Central memory CD4-positive, alpha-beta T cell (primary cell): ENCODE measurements at places on chromosomes 3 and 15.

DNA sequence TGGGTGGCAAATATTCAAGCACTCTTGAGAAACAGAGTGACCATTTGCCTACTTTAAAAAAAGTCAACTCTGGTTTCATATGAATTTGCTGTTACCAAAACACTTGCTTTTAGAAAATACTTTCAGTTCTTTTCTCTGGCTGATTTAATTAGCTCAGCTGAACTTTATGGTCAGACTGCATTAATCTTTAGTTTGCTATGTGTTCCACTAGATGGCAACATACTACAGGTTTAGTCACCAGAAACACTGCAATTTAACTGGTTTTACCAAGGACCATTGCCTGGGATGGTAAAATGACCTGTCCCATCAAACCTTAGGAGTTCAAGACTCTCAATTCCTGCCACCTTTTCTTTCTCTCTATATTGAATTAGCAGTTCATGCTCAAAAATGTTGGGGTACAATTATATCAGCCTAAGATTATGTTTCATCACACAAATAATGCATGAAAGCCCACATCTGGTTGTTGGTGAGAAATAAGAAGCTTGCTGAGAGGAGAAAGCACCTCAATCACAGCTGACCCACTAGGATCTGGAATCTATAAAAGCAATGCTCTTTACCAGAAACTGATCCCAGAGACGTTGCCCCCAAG, 14.2 kb downstream of the EIF4E3 start:
- DNase-seq: peak; percentile 42

DNA sequence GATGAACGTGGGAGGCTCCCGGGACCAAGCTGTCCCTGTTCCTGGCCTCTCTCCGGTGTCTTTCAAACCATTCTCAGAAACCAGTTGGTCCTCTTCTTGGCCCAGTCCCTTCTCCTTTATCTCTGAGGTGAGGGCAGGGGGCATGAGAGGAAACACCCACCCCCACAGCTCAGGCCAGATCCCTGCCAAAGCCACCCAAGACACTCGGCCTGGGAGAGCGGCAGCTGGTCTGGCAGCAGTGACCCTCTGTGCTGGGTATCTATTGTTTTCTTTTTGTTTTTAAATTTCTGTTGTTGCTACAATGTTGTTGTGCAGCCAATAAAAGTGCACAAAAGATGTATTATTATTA, 27.3 kb downstream of the ACSBG1 start:
- DNase-seq: no peak

- no peak for DNase-seq
Measured at GRCh38 chr3:134543113-134543512, 57.3 kb downstream of the CEP63 start.

DNA sequence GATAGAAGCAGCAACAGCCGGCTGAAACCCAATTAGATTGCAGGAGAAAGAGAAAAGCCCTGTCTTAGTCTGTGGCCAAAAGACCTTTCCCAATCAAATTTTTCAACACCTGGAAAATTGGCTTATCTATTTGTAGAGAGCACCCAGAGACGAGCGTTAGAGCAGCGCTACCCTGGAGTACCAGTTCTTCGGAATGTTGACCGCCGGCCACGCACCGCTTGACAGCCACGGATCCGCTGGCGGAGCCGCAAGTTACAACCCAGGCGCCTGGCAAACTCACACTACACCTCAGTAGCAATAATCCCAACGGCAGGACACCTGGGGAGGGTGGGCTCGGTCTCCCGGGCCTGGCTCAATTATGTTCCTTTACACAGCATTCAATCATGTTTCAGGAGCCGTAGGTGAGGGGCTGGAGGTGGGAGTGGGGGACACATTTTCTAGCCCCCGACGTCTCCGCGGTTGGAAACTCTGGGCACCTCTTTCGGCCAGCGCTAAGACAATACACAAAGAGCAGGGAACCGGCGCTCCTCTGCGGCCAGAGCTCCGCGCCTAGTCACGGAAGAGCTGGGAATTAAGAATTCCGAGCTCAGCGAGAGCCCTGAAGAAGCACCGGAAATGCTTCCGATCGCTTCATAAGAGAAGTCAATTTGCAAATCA, 1.2 kb downstream of the MB21D2 start:
- no peak for DNase-seq

DNA sequence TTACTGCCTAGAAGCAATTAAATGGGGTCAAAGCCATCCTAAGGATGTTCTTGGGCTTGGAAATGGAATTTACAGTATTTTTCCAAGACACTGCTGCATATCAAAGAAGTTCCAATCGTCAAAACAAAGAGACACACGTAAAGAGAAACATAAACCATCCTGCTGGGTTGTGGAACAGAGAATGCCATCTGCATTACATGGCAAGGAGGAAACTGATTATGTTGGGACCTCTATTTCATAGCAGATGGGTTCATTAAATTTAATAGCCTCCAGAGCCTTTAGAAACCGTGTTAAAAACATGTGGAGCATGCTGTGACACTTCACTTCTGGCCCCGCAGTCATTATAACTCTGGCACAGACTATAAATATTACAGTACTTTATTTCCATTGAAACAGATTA, 154.6 kb downstream of the LRTM1 start:
- DNase-seq: no peak

DNA sequence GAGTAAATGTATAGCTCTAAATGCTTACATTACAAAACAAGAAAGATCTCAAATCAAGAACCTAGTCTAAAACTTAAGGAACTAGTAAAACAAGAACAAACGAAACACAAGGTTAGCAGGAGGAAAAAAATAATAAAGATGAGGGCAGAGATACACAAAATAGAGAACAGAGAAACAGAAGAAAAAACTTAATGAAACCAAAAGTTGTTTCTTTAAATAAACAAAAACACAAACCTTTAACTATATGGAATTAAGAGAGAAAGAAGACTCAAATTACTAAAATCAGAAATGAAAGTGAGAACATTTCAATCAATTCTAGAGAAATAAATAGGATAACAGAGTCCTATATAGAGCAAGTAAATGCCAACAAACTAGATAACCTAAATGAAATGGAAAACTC, 59.6 kb downstream of the DLG1 start:
- no peak for DNase-seq
